ENCODE measurements at places on chromosomes 4 and X.
A peak's percentile ranks its signal among the peaks of the same experiment; 100 is the strongest.

- DNase-seq, result no peak
Measured at GRCh38 chr4:140326395-140326993, 47.0 kb upstream of the SCOC start.

DNA sequence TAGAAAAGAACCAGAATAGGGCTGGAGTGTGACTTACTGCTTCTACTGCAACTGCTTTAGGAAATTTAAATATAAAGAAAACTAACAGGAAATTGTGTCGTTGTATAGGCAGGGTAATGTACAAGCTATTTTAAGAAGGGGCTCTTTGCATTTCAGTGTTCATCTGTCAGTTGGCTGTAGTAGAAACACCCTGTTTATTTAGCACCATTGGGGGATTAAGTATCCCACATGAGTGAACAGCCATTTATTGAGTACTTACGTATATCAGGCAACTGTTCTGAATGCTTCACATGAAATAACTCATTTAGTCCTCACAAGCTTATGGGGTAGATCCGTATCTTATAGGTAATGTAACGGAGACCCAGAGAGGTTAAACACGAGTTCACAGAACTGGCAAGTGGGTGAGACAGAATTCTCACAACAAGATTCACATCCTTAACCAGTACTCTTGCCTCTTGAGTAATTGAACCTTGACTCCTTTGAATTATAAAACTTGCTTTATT is 23.9 kb downstream of the STIM2 start:
- DNase-seq, result no peak

GRCh38 chr4:2044542-2045517 is 14.3 kb upstream of the NAT8L start:
- no peak for DNase-seq

DNA sequence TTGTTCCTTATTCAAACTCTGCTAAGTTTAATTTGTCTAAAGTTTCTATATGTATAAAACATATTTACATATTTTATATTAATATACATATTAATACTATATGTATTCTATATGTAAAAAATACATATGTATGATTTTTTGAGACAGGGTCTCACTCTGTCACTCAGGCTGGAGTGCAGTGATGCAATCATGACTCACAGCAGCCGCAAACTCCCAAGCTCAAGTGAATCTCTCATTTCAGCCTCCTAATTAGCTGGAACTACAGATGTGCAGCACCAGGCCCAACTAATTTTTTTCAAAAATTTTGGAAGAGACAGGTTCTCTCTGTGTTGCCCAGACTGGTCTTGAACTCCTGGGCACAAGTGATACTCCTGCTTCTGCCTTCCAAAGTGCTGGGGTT is 684.9 kb downstream of the TRAM1L1 start:
- DNase-seq, result no peak

GRCh38 chrX:19953145-19953544 is 37.7 kb downstream of the BCLAF3 start:
- no peak for DNase-seq

DNA sequence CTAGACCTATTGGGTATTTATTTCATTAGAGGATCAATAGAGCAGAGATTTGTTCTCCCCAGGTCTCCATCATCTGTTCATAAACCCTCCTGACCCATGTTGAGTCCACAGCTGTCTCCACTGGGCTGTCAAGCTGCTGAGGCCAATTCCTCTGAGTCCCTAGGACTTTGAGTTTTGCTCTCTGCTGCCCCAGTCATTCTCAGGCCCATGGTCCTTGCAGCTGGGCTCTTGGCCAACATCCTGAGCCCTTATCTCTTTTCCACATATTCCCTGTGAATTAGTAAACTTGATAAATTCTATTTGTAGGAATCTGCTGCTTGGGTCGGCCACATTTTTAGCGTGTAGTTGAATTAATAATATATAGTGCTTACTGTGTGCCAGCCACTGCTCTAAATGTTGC is 41.9 kb downstream of the FHL1 start:
- no peak for DNase-seq

- no peak for DNase-seq
Measured at GRCh38 chr4:52410971-52411370, 248.1 kb downstream of the USP46 start.

- DNase-seq, result no peak
Measured at GRCh38 chr4:125679989-125680388, 365.2 kb downstream of the FAT4 start.

- no peak for DNase-seq
Measured at GRCh38 chrX:44974451-44974850, 101.5 kb downstream of the KDM6A start.

DNA sequence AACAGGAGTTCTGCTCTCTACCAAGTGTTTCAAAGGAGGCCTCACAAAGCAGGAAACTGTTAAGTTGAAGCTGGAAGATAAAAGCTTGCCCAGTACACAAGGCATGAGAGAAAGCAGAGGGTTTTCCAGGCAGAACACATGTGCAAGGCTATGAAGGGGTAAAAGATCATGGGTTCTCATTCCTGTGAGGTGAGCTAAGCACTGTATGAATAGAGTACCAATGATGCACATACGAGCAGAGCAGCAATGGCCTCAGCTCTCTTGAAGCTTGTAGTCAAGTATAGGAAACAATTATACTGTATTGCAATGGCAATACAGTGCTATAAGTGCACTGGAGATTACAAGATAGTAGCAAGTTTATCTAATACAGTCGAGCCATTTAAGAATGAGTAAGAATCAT is 18.0 kb downstream of the TTC29 start:
- no peak for DNase-seq

- no peak for DNase-seq
Measured at GRCh38 chrX:103153661-103154060, 60.7 kb upstream of the NXF3 start.

DNA sequence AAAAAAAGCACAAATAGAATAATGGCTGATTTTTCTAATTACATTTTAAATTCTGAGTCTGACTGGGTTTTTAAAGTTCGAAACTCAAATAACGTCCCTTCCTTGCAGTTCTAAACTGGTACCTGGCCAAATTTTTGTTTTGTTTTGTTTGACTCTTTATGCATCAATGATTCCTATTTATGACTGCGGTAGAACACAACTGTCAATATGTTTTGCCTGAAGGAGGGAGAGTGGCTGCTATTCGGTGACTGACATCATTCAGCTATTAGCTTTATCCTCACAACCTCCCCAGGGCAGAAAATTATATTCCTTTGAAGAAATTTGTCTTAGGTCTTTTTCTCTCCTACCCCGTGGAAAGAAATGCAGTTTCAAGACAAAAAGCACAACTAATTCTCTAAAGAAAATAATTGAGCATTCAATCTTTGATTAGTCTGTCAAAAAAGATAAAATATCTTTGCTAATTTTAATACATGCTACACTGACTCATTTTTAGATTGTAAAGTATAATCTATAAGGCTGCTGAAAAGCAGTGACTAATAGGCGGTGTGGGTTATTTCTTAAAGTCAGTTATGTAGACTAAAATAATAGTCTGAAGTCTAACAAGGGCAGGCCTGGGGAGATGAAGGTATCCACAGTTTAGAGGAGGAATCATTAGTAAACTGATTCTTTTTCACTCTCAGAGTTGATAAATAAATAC is 61.9 kb downstream of the TMEM150C start:
- DNase-seq, result peak; percentile 28

GRCh38 chr4:86942185-86942666 is 7.4 kb downstream of the AFF1 start:
- DNase-seq, result no peak

DNA sequence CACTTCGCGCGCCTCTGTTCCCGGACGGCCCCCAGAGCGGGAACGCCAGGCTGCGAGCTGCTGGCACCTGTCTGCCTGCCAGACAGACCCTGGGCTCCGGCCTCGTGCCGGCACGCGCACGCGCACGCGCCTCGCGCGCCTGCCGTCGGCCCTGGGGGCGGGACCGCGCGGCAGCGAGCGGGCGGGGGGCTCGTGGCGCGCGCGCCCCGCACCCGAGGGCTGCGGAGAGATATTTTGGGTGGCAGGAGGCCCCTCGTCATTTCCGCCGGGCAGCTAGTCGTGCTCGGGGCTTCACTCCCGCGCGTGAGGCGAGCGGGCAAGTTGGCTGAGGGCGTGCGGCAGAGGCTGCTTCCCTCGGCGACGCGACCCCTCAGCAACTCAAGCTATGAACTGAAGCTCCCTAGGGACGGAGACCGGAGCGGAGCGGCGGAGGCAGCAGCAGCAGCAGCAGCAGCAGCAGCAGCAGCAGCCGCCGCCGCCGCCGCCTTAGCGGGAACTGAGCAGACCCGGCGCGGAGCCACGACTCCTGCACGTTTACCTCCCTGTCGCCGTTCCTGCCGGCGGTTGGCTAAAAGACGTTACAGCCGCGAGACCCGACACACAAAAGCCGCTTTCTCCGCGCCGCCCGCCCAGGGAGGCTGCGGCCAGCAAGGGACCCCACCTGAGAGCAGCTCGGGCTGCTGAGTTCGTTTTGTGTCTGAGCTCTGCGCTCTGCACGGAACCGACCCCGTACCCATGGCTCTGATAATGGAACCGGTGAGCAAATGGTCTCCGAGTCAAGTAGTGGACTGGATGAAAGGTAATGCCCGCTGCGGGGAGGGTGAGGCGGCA is at the start of gene CNKSR2:
Gene CNKSR2 (plus strand): TSS at position 256 of the 831 bp plus-strand sequence. CDS start 480 bp downstream, at position 736.
- DNase-seq, result peak; percentile 76

DNA sequence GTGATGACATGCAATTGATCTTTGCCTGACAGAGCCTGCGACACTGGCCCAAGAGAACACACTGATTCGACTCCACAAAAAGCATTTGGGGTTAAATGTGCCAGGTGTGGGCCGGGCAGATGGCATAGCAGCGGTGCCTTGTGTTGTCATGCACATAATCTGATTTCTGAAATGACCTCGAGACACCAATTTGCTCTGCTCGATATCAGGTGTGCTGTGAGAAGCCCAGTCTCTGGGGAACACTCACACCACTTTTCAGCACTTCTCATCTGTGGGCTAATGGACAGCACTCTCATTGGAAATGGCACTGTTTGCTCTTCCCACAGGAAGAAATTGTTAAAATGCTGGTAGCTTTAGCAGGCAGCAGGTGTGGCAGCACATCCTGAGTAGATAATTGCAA is 738.3 kb upstream of the TENM3 start:
- peak; percentile 21 for DNase-seq

DNA sequence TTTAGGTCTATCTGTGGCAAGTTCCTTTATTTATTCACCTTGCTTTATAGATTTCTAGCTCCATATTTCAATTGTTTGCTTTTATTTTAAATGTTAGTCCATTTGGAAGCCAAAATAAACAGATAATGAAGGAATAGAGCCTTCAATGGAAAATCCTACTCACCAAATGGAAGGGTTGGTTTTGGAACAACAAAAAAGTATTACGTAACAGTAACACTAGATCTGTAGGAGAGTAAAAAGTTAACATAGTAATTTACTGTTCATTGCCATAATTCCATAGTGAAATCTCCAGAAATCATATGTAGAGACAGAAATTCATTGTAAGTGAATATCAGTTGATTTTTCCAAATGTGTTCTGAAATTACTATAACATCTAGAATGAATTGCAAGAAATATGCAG is 34.6 kb downstream of the NWD2 start:
- DNase-seq, result no peak

DNA sequence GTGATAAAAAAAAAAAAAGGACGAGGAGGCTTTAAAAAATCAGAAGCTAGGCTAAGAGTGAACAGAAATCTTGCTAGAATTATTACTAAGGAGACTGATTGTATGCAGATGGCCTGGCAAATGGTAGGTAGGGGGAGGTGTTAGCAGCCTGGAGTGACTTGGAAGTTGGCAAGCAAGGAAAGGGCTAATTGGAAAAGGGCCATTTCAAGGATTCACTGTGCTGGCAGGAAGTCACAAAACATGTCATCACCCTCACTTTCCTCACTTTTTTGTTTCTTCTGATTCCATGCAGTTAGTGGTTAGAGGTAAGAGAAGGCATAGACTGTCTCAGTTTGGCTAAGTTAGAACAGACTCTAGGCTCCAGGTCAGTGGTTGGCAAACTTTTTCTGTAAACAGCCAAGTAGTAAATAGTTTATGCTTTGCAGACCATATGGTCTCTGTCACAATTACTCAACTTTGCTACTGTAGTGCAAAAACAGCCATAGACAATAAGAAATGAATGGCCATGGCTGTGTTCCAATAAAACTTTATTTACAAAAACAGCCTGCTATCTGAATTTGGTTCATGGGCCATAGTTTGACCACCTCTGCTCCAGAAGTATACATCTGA is 646.5 kb upstream of the ACTRT1 start:
- DNase-seq, result no peak

- no peak for DNase-seq
Measured at GRCh38 chr4:20528508-20528907, 171.8 kb upstream of the PACRGL start.

DNA sequence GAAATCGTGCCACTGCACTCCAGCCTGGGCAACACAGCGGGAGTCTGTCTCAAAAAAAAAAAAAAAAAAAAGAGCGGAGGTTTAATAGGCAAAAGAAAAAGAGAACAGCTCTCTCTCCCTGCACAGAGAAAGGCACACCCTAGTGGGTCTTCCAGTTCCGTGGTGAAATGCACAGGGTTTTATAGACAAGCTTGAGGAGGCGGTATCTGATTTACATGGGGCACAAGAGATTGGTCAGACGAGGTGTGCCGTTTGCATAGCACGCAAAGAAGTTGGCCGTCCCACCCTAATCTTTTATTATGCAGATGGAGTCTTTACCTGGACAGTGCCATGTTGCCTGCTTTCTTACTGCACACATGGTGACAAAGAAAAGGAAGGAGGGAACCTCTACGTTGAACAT is 33.5 kb upstream of the REST start:
- DNase-seq, result no peak

Measured in NCI-H1930 (cell line).